ENCODE measurements at places on chromosomes 4 and X. TPM values are rescaled to one million over a fixed set of nuclear protein-coding genes. Genes with fewer than 3 reads are reported as not detected.

DNA sequence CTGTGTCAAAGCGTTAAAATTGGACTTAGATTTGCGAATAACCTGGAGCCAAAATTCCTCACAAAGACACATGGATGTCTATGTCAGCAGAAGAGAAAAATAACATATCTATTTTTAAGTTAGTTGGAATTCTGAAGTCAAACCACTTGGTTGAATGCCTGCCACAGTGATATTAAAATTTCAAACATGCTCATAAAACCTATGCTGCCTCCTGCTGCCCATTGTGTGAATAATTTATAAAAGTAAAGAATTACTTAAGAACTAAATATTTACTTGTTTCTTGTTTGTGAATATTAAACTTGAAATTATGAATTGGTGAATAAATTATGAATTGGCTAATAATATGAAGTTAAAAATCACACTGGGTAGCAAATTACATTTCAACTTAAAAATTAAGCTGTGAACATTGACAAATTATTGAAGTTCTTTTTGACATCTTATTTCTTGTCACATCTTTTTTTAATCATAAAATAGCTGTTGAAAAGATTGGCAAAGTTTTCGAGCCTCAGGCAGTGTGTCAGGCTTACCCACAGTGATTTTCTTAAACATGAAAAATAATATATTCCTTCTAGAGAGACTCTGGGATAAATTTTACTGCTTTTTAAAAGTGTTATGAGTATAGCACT lies 35.4 kb downstream of the FABP2 start:
- H3K4me1 ChIP-seq: peaks cover 19% of the 10 kb centered on the region
- no peak overlapping the region for H3K27ac ChIP-seq
- H3K4me3 ChIP-seq: no peak overlapping the region
- no peaks in the 10 kb centered on the region for H3K27me3 ChIP-seq
- peak; percentile 43 for DNase-seq
- peaks cover 2% of the 10 kb centered on the region for H3K36me3 ChIP-seq

- H3K36me3 ChIP-seq: peaks cover 24% of the 10 kb centered on the region
- no peak overlapping the region for H3K4me3 ChIP-seq
- DNase-seq: no peak
Measured at GRCh38 chr4:128940971-128941370, 131.5 kb downstream of the JADE1 start.

DNA sequence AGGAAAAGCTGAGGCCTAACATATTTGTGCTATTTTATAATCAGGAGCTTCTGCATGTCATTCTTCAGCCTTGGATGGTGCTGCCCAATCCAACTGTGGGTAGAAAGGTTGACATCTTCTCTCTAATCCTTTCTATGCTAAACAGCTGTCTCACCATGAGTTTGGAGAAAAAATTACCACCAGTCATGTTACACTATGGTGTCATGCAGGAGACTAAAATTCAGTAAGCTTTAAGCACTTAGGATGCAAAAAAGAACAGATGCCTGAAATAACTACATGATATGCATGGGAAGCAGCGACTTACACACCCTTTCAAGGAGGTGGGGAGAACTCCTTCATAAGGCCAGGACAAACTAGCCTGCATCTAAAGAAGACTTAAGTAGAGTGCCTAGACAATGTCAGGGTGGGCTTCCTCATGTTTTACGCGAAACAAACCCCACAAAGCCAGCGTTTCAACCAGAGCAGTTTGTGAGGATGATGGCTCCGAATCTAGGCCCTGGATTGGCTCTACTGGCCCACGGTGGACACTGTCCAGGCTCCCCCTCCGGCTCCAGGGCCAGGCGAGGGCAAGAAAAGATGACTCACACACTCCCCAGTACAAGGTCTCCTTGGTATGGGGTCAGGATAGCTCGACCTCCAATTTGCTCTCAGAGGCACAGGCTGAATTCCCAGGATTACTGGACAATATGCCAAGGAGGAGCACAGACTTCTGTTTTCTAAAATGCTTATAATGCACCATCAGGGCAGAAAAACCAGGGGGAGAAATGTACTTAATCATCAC lies 45.1 kb downstream of the STX18 start:
- H3K4me3 ChIP-seq: no peak overlapping the region
- H3K27ac ChIP-seq: no peak overlapping the region
- DNase-seq: no peak
- H3K4me1 ChIP-seq: peaks cover 12% of the 10 kb centered on the region
- no peaks in the 10 kb centered on the region for H3K36me3 ChIP-seq
- H3K27me3 ChIP-seq: no peaks in the 10 kb centered on the region

- H3K36me3 ChIP-seq: no peaks in the 10 kb centered on the region
- no peak for DNase-seq
- H3K27ac ChIP-seq: no peak overlapping the region
- peaks cover 16% of the 10 kb centered on the region for H3K27me3 ChIP-seq
Measured at GRCh38 chr4:74638001-74638400, 156.3 kb downstream of the BTC start.

Gene IL3RA
- not detected for total RNA-seq

GRCh38 chr4:101306225-101306624 lies 41.1 kb downstream of the PPP3CA start:
- H3K4me1 ChIP-seq: peaks cover 38% of the 10 kb centered on the region
- DNase-seq: peak; percentile 13
- no peaks in the 10 kb centered on the region for H3K27me3 ChIP-seq
- no peaks in the 10 kb centered on the region for H3K36me3 ChIP-seq
- peak overlapping the region; percentile 46 for H3K27ac ChIP-seq
- H3K4me3 ChIP-seq: peak overlapping the region; percentile 60

GRCh38 chr4:12538162-12538561 lies 946.0 kb downstream of the RAB28 start:
- no peak overlapping the region for H3K27ac ChIP-seq
- no peaks in the 10 kb centered on the region for H3K27me3 ChIP-seq
- DNase-seq: no peak

GRCh38 chr4:26199596-26199995 lies 121.2 kb upstream of the RBPJ start:
- H3K36me3 ChIP-seq: peaks cover 3% of the 10 kb centered on the region
- no peak for DNase-seq
- peak overlapping the region; percentile 89 for H3K27ac ChIP-seq

DNA sequence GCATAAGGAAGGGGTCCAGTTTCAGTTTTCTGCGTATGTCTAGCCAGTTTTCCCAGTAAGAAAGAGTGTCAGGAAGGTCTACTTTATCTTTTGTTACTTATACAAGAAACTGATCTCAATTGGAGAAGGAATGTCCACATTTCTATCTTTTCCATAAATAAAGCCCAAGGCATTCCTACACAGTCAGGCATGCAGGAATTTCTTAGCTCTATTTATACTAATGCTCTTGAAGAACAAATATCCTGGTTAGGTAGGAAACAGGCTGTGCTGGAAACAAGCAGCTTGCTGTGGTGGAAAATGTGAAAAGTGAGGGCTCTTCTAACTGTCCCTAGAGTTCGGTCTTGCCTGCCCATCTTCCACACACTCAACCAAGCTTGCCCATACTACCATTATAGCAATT lies 37.9 kb upstream of the PITX2 start:
- H3K36me3 ChIP-seq: no peaks in the 10 kb centered on the region
- no peaks in the 10 kb centered on the region for H3K4me1 ChIP-seq
- no peak overlapping the region for H3K4me3 ChIP-seq

DNA sequence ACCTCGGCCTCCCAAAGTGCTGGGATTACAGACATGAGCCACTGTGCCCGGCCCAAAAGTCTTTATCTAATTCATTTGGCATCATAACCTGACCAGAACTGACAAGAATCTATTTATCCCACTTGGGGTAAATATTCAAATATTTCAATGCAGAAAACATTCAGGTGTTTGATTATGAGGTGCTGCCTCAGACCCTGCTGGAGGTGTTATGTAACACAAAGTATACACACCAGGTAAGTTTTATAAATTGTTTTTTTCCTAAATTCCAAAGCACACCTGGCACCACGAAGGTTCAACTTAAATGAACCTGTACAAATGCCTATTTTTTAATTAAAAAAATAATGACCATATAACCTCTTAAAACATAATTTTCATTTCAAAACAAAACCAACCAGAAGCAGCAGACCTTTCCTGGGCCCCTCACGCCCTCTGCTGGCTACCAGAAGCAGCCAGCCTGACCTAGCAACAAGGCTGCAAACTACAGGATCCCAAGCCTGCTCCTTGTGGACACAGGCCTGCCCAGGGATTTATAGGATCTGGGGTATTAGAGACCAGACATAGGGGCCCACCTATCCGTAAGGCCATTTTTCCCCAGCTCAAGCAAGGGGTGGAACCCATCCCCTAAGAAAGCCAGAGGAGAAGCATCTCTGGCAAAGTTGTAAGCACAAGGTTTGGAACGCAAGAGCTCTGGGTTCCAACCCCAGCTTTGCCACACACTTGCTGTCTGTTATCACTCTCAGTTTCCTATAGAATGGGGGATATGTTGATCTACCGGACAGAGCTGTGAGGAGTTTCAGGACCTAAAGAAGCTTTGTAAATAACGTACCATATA lies 11.7 kb downstream of the OTUD5 start:
- H3K27me3 ChIP-seq: no peaks in the 10 kb centered on the region
- H3K36me3 ChIP-seq: peaks cover 31% of the 10 kb centered on the region
- H3K4me1 ChIP-seq: peaks cover 52% of the 10 kb centered on the region
- peak; percentile 67 for DNase-seq

DNA sequence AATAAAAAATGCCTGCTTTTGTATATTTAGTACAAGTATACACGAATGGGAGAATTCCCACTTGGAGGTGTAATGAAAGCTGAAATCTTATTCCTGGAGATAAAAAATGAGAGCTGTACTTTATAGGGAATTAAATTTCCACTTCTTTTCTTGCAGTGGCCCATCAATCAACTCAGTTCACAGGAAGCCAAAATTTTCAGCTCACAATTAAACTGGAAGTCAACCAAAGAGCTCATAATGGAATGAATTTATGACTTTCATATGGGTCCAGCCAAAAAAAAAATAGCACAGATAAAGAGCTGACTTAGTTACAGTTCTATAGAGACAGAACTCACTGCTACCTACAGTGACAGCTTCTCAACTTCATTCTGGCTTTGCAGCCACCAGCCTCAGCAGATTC lies 115.2 kb upstream of the TBC1D9 start:
- H3K27me3 ChIP-seq: peaks cover 3% of the 10 kb centered on the region
- H3K36me3 ChIP-seq: no peaks in the 10 kb centered on the region
- no peak for DNase-seq
- no peak overlapping the region for H3K4me3 ChIP-seq

GRCh38 chr4:79381161-79381560 lies 26.9 kb downstream of the GK2 start:
- H3K4me1 ChIP-seq: no peaks in the 10 kb centered on the region
- no peak for DNase-seq
- no peak overlapping the region for H3K4me3 ChIP-seq

- H3K27ac ChIP-seq: no peak overlapping the region
- peaks cover 2% of the 10 kb centered on the region for H3K4me1 ChIP-seq
- peaks cover 2% of the 10 kb centered on the region for H3K27me3 ChIP-seq
- DNase-seq: no peak
- H3K36me3 ChIP-seq: no peaks in the 10 kb centered on the region
Measured at GRCh38 chrX:149471397-149471796, 33.7 kb downstream of the IDS start.

DNA sequence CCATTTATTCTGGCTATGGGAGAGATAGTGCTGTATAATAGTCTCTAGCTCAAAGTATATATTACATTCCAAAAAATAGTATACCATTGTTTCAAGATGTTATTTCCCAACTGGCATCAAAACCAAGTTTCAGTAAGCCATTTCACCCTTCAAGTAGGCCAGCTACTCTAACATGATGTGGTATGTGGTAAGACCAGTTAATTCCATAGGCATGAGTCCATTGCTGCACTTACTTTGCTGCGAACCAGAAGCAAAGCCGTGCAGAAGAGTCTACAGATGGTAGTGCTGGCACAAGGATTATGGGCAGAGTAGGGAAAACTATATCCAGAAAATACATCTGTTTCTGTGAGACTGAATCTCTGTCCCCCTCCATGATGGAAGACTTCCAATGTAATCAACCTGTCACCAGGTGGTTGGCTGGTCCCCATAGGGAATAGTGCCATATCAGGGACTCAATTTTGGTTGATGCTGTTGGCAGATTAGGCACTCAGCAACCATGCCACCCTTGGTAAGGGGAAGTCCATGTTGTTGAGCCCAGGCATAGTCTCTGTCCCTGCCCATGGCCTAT lies 49.8 kb upstream of the HSD17B10 start:
- peaks cover 2% of the 10 kb centered on the region for H3K27me3 ChIP-seq
- no peak for DNase-seq
- H3K4me3 ChIP-seq: no peak overlapping the region
- H3K27ac ChIP-seq: no peak overlapping the region

DNA sequence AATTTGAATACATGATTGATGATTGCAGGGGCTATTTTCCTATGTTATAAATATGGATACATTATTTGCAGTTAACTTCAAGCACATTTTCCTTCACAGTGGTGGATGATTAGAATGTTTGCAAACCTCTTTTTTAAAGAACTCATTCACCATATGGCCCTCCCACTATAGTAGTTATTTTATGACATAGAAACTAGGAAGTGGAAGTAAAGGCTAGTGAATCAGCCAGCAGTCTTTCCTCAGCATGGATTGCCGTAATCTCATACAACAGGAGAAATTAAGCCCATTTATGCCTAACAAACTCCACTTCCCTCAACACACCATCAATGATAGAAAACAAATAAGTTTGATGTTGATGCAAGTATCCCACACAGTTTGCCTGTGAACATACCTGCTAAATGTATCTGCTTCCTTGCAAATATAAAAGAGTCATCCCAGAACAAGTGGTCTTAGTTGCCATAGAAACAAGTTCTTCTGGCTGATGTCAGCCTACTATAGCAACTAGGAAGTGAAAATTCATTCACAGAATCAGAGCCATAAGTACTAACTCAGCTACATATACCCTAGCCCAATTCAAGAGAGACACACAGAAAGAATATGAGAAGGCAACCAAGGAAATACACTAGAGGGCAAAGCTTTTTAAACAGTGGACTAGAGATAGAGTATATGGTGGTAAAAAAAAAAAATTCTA lies 100.9 kb upstream of the RADX start:
- no peak overlapping the region for H3K4me3 ChIP-seq
- no peak for DNase-seq
- H3K4me1 ChIP-seq: peaks cover 6% of the 10 kb centered on the region
- H3K27ac ChIP-seq: no peak overlapping the region

Gene KCND1
- 2.5 TPM for total RNA-seq

GRCh38 chr4:7674706-7675105 lies 240.0 kb upstream of the PSAPL1 start:
- H3K4me1 ChIP-seq: no peaks in the 10 kb centered on the region
- H3K36me3 ChIP-seq: no peaks in the 10 kb centered on the region
- no peak overlapping the region for H3K27ac ChIP-seq
- DNase-seq: no peak
- H3K4me3 ChIP-seq: no peak overlapping the region
- H3K27me3 ChIP-seq: no peaks in the 10 kb centered on the region

GRCh38 chr4:56701161-56701480 lies 20.0 kb upstream of the HOPX start:
- no peaks in the 10 kb centered on the region for H3K4me1 ChIP-seq
- no peaks in the 10 kb centered on the region for H3K27me3 ChIP-seq
- H3K36me3 ChIP-seq: no peaks in the 10 kb centered on the region
- H3K4me3 ChIP-seq: no peak overlapping the region

Gene SSX1
- total RNA-seq: not detected

Gene CFI
- not detected for total RNA-seq
